ENCODE measurements at places on chromosomes 5 and 9.

DNA sequence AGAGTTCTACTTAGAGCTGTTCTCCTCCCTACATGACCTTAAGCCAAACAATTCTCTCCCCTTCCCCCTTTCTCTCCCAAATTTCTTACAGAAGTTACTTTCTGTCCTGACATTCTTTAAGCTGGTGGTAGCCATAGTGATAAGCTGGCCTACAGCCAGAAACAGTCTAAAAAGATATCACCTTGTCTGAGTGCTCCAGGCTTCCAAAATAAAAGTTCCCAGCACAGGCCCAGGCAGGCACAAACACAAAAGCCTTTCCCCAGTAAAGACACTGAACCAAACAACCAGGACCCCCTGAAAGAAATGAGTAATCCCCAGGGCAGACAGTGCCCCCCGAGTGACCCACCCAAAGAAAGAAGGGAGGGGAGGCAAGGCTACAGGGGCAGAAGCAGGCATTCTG lies 19.2 kb downstream of the SIL1 start:
- no peak for DNase-seq

GRCh38 chr5:169944922-169945680 lies 35.2 kb downstream of the INSYN2B start:
- no peak for DNase-seq

GRCh38 chr5:83049370-83049885 lies 27.8 kb downstream of the TMEM167A start:
- DNase-seq, result no peak

DNA sequence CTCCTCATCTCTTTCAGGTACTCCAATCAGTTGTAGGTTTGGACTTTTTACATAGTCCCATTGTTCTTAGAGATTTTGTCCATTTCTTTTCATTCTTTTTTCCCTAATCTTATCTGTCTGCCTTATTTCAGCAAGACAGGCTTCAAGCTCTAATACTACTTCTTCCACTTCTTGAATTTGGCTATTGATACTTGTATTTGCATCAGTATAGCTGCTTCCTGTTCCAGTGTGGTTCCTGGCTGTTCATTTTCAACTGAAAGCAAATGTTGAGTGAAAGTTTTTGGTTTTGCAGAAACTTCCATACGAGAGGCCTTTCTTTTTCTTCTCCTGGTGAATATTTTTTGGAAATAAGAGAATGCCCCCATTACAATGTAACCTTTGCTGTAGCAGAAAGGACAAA lies 12.0 kb upstream of the IFNA1 start:
- DNase-seq, result no peak

DNA sequence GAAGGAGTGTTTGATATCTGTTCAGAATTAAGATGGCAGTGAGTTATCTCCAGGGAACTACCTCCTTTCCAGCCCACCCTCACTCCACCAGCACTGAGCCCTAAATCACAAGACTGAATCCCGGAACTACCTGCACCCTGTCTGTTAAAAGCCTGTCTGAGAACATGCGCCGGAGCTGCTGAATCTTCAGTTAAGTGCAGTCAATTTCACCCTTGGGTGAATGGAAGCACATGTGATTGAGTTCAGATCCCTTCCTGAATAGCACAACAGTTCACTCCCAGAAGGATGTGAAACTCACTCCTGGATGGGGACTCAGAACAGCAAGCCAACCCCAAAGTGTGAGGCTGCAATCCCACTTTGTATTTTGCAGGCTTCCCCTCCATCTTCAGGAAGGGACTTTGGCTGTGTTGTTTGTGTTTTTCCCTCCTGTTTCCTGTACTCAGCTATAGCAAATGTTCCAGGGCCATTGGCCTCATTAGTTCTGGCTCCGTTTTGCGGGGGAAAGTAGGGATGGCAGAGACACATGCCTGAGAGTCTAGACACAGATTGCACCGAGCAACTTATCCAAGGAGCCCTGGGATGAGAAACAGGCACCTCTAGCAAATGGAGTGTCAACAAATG lies 43.4 kb downstream of the DPYSL3 start:
- DNase-seq, result no peak

DNA sequence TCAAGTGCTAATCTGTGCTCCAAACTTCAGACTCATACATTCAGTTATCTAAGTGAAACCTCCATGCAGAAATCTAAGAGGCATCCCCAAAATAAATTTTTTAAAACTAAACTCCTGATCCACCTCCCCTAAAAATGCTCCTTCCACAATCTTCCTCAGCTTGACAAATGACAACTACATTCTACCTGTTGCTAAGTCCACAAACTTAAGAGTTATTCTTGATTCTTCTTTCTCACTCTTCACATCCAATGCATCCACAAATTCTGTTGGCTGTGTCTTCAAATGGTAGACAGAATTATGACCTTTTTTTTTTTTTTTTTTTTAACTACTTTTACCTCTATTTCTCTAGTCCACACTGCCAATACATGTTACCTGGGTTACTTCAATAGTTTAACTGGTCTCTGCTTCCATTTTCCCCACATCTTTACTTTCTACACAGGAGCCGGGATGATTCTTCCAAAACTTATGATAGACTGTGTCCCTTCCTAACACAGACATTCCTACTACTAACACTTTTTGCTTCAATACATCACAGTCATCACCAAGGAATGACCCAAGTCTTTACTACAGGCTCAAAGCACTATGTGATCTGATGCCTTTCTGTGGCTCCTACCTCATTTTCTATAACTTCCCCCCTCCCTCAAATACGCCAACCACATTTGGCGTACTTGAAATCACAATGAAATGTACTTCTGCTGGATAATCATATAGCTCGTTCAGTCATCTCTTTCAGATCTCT lies 143.6 kb downstream of the PDE4D start:
- no peak for DNase-seq

DNA sequence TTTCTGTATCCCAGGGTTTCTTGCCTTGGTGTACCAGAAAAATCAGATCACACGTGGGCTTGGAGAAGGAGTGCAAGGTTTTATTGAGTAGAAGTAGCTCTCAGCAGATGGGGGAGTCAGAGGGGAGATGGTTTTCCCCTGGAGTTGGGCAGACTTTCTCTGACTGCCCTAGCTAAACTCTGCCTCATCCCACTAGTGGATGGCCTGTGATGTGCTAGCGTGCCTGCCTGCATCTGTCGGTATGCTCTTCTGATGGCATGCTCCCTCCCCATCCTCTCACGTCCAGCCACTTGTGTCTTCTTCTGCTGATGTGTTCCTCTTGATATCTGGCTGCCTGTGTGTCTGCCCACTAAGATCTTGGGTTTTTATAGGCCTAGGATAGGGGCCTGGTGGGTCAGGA lies 616.1 kb upstream of the RGMB start:
- DNase-seq, result no peak

- DNase-seq, result peak; percentile 29
These were observed 22.2 kb downstream of the AHRR start for GRCh38 chr5:343461-344401.

- DNase-seq, result no peak
These were observed 13.7 kb downstream of the HNRNPH1 start for GRCh38 chr5:179609834-179610108.

DNA sequence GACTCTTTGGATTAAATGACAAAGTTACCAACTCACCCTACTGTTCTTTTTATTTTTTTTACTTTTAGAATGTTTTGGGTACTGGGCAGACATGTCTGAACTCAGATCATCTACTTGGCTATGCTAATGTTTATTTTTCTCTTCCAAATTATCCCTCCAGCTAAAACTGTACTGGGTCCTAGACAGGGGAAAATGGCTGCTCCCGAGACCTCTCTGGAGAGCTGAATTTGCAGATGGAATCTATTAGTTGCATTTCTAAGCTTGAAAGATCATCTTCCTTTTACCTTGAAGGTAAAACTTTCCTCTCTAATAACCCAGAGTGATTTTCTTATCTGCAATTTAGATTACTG lies 197.5 kb upstream of the SEMA6A start:
- no peak for DNase-seq

DNA sequence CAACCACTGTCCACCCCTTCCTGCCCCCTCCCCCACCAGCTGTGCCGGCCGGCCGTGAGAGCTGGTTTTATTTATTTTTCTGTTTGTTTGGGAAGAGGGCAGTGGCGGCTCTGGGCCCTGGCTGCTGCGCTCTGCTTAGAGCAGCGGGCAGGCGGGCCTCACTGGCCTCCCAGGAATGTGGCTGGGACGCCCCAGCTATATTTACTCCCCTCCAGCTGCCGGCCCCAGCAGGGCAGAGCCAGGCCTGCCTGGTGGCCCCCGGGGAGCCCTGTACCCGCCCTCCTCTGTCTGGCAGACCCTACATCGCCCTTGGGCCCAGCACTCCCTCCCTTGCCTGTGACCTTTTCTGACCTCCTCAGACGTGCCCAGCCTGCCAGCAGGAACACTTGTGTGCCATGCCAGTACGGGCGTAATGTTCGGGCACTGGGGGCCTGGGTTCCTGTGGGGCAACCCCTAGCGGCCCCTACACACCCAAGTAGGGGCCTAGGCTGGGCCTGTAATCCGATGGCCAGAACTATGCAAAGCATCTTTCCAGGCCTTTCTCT lies 7.7 kb downstream of the CXXC5 start:
- no peak for DNase-seq

DNA sequence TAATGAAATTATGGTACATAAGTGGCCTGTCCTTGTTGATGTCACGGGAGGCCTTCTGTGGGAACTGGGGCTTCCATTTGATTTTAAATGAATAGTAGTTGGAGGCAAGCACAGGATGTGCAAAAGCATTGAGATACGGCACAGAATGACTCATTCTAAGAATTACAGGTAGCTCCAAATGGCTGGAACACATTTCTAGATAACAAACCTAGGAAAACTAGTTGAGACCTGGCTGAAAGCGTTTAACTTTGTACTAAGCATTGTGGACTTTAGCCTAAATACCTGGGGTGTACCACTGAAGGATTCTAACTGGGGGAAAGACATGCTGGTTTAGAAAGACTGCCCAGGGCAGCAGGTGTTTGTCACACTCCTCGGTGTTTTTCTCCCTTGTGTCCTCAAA lies 9.4 kb downstream of the SKP2 start:
- DNase-seq, result no peak

GRCh38 chr5:126360467-126360866 lies 62.7 kb upstream of the GRAMD2B start:
- no peak for DNase-seq

DNA sequence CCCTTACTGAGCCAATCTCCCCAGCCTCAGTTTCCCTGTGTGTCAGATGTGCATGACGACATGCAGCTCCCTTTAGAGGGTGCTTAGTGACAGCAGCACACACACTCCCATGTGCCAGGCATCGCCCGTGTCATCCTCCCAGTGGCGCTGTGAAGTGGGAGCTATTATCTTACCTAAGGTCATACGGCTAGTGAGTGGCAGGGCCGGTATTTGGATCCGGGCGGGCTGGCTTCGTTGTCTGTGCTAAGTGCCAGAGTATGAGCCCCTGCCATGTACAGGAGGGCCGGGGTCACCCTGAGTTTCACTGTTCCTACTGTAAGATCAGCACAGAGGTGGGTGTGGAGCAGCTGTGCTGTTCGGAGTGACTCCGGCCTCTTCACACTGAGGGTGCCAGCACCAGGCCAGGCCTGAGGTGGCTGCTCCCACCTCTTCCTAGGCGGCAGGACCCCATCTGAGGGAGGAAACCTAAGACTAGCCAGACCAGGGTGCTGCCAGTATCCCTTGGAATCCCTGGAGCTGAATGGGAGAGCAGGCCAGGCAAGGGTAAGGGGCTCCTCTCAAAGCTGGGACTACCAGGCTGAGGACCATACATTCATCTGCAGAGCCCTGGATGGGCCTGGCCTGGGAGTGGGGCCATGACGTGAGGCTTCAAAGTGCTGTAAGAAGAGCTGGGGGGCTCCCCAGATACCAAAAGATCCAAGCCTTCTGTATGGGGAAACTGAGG lies 22.5 kb downstream of the AQP7 start:
- DNase-seq, result no peak

DNA sequence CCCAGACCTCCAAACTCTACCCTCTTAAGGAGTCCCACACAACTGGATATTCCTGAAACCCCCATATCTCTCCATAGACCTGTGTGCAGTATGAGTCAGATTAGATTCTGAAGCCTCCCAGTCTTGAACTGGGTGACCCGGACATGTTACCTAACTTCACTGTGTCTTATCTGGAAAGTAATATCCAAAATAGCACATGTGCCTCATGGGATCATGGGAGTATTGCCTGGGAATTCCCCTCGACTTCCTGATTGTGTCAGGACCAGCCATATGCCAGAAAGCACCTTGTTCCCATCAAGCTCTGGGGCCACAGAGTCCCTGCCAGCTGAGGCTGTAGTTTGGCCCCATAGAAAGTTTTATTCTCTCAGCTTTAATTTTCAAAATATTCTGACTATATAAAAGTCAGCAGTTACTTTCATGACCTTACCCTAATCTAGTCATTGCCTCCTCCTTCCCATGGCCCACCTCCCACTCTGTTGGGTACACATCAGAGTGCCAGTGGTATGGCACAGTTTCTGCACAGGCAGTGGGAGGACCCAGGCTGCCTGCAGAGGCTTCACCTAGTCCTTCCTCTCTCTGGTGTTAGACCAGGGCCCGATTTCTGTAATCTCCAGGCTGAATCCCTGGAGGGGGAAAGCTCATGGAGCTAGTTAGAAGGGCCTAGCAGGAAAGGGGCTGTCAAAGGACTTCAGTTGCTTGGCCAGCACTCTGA lies 19.5 kb upstream of the B4GALT1 start:
- DNase-seq, result no peak

DNA sequence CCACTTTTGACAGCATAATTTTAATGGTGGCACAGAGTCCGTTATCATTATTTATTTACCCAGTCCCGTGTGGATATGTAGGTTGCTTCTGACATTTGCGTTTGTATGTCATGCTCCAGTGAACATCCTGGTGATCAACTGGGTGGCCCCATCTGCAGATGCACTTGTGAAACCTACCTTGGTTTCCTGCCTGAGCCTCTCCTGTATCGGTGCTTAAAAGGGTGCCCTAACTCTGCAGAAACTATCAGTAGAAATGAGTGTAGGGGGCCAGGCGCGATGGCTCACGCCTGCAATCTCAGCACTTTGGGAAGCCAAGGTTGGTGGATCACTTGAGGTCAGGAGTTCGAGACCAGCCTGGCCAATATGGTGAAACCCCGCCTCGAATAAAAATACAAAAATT lies 92.1 kb upstream of the IER5L start:
- no peak for DNase-seq

- DNase-seq, result no peak
These were observed 243.9 kb upstream of the SLC30A5 start for GRCh38 chr5:68849906-68850305.

DNA sequence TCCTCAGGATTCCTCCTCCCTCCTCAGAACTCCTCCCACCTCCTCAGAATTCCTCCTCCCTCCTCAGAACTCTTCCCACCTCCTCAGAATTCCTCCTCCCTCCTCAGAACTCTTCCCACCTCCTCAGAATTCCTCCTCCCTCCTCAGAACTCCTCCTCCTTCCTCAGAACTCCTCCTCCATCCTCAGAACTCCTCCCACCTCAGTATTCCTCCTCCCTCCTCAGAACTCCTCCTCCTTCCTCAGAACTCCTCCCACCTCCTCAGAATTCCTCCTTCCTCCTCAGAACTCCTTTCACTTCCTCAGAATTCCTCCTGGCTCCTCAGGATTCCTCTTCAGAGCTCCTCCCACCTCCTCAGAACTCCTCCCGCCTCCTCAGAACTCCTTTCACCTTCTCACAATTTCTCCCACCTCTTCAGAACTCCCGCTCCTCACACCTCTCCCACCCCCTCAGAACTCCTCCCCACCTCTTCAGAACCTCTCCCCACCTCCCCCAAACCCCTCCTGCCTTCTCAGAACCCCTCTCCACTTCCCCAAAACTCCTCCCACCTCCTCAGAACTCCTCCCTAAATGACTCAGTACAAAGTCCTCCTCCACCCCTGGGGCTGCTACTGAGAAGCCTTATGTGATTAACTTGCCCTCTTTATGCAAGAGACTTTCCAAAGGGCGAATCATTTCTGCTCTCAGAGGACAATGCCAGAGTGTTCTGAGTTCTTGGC lies 23.2 kb downstream of the SLC46A2 start:
- no peak for DNase-seq

GRCh38 chr5:15105799-15106393 lies 234.3 kb upstream of the ANKH start:
- no peak for DNase-seq

Data from activated CD4-positive, alpha-beta T cell treated with anti-CD3 and anti-CD28 coated beads for 1 hour (primary cell).